ENCODE measurements at places on chromosomes 2 and 18.

DNA sequence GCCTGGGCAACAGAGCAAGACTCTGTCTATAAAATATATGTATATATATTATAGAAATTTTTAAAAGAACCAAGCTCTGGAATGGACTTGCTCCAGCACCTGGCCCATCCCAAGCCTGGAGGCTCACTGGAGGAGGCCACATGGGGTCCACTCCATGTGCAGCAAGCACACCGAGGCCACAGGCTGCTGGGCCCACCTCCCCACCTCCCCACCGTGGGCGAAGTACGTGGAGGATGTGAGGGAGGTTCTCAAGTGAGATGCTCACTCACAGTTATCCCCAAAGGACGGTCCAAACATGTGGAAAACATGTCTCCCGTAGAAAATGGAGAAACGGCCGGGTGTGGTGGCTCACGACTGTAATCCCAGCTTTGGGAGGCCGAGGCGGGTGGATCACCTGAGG is 13.9 kb upstream of the RAB17 start:
- no peak for DNase-seq

DNA sequence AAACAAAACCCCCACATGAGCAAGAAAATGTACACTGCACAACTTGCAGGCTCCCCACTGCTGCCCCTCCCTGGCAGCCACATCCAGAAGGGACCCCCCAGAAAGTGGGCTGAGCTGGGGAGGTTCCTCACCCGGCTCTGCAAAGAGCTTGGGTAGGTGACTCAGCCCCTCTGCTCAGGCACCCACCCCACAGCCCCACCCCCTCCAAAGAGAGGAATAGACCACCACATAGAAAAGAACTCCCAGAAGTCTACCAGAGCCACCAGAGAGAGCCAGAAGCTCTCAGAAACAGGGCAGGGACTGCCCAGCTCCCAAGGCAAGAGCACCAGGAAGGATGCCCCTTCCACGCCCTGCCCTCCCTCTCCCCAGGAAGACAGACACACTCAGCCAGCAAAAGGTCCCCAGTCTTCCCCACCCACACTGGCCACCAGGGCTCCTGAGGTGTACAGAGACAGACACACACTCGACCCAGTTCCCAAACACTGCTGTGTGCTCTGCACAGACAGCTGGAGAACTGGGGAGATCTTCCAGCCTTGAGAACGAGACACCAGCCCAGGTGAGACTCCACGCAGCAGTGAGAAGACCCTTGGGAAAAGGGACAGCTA is 28.2 kb downstream of the BIN1 start:
- no peak for DNase-seq

GRCh38 chr2:142165790-142166189 is 35.0 kb upstream of the LRP1B start:
- DNase-seq, result no peak

- DNase-seq, result no peak
These were observed 310.3 kb downstream of the GULP1 start for GRCh38 chr2:188601927-188602326.

DNA sequence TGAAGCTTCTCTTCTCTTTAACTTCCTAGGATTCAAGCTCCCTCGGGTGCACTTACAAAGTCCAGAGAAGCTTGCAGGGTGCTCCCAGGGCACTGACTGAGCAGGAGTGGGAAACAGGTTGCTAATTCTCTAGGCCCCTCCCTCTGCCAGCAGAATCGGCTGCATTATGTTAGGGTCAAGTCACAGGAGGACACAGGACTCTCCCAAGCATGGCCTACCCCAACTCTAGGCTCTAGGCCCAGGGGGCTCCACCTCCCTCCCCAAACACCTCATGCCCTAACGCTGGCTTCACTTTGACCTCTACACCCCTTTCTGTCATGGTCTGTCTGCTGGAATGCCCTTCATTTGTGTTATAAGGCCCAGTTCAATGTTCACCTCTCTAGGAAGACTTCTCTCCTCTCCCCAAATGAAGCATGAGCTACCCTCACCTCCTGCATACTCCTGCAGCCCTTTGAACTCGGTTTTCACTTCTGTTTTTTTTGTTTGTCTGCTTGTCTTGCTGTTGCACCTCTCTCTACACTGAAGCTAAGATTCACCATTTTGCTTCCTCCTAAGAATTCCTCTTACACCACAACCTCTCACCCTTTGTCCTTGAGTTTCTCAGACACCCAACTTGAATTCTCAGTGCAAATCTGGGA is 521.8 kb upstream of the ID2 start:
- DNase-seq, result no peak

DNA sequence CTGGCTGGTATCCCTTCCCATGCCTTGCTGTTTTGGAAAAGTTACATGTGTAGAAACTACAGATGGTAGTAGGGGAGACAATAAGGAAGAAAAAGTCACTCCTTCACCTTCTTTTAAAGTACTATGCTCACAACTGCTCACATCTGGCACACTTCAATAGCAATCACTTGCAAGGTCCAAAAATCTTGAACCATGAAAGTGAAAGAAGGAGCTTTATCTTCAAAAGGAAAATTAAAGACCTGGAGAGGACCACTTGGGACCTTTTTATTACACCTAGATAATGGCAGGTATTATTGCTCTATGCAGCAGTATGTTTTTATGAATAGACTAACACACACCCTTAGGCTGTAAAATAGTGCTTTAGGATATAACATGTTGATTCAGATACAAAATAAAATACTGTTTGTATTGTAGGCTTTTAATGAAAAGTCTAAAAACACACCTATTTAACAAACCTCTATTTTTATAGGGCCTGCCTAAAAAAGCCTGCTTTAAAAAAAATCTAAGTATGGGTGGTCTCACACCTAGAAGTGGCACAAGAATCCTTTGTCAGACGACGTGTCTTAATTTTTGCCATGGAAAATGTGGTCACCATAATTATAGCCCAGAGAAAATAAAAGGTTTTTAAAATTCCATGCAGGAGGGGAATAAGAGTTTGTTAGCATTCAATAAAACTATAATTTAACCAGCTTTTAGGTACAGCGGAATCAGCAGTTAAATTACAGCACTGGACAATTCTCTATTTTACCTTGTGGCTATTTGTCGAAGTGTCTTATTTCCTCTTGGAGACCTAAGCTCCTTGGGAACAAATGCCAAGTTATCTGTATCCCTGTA is 124.0 kb downstream of the BCL2 start:
- no peak for DNase-seq
